ENCODE measurements at places on chromosomes 5 and 9. TPM values are rescaled to one million over a fixed set of nuclear protein-coding genes. Genes with fewer than 3 reads are reported as not detected.

DNA sequence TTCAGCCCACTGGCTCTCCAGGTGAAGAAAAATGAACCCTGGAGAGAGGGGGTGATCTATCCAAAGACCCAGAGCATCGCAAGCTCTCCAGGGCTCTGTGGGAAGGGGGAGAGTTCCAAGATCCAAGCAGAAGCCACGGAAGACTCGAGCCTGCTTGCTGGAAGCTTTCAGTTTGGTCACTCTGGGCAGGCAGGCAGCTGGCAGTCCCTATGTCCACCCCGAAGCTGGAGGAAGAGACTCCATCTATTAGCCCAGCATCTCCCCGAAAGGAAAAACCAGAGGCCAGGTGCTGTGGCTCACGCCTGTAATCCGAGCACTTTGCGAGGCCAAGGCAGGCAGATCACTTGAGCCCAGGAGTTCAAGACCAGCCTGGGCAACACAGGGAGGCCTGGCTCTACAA is 10.7 kb upstream of the SPARC start:
- DNase-seq = no peak

DNA sequence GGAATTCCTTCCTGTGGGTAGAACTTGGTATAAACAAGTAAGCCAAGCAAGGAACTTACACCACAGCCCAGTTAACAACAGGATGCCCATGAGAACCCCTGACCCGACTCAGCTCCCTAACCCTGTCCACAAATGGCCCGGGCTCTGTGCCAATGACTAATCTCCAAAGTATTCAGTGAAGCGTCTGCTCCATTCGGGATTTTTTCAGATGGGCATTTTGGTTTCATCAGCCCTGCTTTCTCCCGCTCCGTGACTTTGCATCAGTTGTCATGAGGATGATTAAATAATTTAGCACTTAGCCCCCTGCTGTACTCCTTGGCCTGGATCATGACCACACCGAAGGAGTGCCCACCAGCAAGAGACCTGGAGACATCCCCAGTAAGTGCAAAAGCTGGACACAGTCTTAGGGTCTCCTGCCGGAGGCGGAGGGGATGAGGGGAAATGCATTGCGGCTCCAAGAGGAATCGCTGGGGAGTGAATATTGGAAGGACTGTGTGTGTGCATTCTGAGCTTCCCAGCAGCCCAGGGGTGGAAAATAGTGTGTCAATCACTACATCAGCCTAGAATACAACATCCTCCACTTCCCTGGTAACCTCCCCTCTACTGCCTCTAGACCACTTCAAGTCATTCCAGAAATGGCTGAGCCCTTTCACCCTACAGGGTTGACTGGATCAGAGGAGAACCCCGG is 41.4 kb upstream of the DNAH5 start:
- peak; percentile 92 for DNase-seq

- DNase-seq = peak; percentile 8
Measured at GRCh38 chr9:27248702-27249101, 48.2 kb downstream of the EQTN start.

GRCh38 chr5:174247301-174247700 is 201.8 kb downstream of the NSG2 start:
- DNase-seq = no peak

DNA sequence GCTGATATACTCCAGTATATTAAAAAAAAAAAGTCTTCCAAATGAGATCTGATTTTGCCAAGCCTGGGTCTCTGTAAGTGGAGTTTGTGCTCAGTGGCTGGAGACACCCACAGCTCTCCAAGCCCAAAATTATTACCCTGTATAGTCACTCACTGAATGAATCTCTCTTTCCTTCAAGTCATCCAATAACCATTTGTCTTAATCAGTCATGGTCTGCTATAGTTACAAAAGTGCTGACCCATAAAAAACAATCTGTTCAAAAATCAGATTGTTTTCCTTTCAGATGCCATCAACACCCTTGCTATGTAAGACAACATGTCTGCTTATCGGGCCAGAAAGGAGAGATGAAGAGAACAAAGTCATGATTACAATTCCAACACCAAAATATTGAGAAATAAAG is 159.4 kb upstream of the FST start:
- DNase-seq = no peak

GRCh38 chr5:9020996-9021395 is 524.9 kb downstream of the SEMA5A start:
- no peak for DNase-seq

DNA sequence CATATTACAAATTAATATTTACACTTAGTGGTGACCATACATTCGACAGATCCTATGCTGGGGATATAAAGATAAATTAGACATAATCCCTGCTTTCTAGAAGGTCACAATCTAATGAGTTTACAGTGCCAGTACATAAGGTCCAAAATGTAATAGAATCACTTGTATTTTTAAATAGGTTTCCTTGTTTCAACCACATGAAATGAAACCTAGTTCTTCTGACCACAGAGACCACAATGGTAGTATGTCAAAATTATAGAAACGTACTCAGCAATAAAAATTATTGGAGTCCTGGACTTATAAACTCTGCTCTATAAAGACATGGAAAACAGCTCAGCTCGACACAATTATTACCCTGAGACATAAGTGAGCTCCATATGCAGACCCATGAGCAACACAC is 444.3 kb downstream of the SPOCK1 start:
- DNase-seq = no peak

DNA sequence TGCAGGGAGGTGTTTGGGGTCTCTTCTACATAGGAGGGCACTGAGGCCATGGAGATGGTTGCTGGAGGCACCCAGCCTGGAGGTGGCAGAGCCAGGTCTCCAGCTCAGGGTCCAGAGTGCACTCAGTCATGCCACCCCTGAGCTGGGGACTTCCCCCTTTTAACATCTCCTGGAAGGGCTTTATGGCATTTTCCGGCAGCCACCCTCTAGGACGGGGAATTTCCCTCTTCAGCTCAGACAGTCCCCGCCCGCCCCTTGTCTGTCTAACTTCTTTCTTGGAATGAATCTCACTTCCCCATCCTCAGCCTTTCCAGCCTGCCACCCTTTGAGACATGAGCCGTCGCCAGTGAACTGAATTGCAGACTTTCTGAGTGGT is 49.9 kb downstream of the COL15A1 start:
- DNase-seq = no peak

GRCh38 chr9:27347889-27348288 is 50.9 kb upstream of the EQTN start:
- no peak for DNase-seq

Gene TMEM215
- not detected for total RNA-seq

Gene HTR1A
- total RNA-seq = not detected

Gene UNC13B
- total RNA-seq = 14.3 TPM

Data from IMR-90 (cell line).